ENCODE measurements at places on chromosomes 1 and 21. TPM values are rescaled to one million over a fixed set of nuclear protein-coding genes. Genes with fewer than 3 reads are reported as not detected.

DNA sequence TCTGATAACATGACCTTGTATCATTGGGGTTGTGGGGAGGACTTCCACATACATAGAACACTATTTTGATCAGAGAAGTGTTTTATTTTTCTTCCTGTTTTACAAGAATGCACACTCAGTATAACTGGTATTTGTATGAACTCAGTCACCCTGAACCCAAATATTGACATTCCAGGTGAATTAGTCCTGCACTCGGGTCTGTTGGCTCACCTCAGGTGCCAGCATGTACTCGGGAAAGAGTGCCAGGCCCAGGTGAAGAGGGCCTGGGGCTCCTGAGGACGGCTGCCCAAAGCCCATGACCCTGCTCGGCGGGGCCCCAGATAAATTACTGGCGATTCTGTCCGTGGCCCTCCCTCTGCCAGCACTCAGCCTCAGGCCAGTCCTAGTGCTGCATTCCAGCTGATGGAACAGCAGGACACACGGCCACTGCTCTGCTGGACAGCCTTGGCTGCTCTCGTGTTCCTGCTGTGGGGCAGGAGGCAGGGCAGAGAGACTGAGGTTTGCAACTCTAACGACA lies 75.4 kb upstream of the TMPRSS2 start:
- DNase-seq: peak; percentile 63

GRCh38 chr1:109249654-109250401 lies 489 bp downstream of the CELSR2 start:
- no peak for DNase-seq

DNA sequence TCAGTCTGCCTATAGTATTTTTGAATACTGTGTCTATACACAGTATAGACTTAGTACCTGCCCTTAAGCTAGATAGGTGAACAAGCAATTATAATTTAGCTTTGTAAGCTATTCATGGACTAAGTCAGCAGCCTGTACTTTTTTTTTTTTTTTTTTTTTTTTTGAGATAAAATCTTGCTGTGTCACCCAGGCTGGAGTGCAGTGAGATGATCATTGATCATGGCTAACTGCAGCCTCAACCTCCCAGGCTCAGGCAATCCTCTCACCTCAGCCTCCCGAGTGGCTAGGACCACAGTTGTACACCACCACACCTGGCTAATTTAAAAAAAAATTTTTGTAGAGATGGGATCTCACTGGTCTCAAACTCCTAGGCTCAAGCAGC lies 17.3 kb downstream of the ITSN1 start:
- DNase-seq: no peak

GRCh38 chr1:154405747-154406571 lies 816 bp downstream of the IL6R start:
- DNase-seq: peak; percentile 67

GRCh38 chr1:10561955-10562354 lies 87.2 kb downstream of the PEX14 start:
- DNase-seq: no peak

- DNase-seq: no peak
These were observed 461.1 kb downstream of the PTPRU start for GRCh38 chr1:29697391-29697780.

DNA sequence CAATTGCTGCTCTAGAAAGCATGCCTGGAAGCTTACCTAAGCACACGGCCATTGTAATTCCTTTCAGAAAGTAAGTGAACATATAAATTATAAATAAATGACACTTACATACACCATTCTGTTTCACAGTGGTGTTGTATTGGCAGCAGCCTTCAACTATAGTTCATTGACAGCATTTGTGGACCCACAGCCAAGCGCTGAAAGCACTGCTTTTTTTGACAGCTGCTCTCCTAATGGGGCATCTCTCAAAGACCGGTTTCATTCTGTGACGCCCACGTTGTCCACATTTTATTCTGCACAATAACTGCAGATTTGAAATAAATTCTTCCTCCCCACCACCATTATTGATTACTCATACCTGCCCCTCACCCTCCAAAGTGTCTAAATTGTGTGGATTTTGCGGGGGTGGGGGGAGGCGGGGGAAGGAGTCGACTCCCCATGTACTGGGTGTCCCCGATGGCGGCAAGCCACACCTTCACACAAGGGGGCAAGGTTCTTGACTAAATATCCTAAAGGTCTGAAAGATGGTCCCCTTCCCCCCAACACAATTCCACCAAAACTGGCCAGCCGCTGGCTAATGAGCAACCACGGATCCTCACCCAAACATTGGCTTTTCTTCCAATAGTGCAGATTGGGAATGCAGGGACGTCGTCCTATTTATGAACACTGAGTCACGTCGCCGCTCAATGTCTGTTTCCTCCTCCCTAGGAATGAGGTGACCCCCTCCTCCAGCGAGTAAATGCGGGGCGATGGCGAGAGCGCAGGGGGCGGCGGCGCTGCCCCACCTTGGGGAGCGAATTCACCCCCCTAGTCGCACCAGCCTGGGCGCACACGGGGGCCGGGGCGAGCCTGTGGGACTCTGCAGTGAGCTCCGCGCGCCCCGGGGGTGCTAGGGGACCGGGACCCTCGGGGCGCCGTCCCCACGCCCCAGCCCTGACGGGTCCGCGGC lies 960 bp downstream of the RCAN1 start:
- DNase-seq: no peak

DNA sequence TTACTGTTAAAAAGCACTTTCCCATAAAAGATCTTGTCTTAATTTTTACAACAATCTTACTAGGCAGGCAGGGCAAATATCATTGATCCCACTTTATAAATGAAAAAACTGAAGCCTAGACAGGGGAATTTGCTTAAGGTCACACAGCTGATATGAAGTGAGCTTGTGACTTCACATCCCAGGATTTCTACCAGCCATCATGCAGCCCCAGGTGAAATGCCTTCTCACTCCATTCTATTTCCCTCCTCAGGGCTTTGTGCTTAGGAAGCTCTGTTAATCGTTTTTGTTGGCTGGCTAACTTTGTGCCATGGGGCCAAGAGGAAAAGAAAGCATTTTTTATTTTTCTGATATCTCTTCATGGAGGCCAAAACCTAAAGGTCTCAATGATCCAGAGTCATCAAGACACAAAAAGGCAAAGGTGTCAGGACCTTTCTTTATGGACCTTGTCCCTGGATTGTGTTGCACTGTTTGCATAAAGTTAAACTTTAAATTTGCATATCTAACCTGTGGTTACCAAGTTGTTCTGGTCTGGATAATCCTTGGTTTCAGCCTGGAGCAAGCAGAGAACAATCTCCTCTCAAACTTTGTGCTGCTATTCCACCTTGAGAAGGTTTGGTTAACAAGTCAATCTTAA lies 44.8 kb upstream of the ZNF326 start:
- DNase-seq: no peak

DNA sequence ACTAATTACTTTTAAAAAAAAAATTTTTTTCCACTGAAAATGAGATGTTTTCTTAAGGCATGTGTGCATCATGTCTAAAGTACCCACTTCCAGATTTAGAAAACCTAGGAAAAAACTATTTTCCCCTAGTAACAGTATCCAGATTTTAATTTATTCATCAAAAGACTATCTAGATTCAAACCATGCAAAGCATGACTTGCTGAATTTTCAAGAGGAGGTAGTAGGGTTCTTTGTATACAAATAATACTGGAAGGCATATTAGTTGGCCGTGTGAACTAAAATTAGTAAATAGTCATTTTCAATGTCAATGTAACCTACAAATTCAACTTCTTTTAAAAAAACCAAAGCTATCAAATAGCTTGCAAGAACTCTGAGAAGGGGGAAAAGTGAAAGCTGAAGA lies 189.5 kb downstream of the CLEC20A start:
- DNase-seq: no peak

DNA sequence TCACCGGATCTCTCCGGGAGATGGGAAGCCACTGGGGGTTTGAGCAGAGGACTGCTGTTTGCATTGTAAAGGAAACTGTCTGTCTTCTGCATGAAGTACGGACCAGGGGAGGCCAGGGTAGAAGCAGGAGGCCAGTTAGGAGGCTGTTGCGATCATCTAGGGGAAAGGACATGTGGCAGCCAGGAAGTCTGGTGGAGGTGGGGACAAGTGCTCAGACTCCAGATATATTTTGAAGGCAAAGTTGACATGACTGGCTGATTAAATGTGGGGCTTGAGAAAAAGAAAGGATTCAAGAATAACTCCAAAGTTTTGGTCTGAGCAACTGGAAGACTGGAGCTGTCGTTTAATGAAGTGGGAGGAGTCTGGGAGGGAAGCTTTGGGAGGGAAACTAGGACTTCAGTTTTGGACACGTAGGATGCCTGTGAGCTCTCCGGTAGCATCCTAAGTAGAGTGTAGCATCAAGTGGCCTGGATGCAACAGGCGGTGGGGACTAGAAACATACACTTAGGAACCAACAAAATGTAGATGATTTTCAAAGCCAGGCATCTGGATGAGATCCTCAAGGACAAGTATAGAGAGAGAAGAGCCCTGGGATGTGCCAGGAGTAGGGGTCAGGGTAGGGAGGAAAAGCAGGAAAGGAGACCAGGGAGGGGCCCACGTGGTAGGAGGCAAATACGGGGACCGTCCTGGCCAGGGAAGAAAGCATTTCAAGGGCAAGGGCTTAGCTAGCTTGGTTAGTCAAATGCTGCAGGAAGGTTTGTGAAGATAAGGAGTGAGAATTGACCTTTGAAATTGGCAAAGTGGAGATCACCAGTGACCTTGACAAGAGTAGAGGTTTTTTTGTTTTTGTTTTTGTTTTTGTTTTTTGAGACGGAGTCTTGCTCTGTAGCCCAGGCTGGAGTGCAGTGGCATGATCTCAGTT lies 3.7 kb upstream of the C1orf210 start:
- DNase-seq: no peak

GRCh38 chr1:119779869-119780356 lies 11.2 kb upstream of the HMGCS2 start:
- no peak for DNase-seq

DNA sequence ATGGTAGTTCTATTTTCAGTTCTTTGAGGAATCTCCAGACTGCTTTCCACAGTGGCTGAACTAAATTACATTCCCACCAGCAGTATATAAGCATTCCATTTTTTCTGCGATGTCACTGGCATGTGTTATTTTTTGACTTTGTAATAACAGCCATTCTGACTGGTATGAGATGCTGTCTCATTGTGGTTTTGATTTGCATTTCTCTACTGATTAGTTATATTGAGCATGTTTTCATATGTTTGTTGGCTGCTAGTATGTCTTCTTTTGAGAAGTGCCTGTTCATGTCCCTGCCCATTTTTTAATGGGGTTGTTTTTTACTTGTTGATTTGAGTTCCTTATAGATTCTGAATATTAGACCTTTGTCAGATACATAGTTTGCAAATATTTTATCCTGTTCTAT lies 87.9 kb downstream of the RPS6KC1 start:
- DNase-seq: no peak

DNA sequence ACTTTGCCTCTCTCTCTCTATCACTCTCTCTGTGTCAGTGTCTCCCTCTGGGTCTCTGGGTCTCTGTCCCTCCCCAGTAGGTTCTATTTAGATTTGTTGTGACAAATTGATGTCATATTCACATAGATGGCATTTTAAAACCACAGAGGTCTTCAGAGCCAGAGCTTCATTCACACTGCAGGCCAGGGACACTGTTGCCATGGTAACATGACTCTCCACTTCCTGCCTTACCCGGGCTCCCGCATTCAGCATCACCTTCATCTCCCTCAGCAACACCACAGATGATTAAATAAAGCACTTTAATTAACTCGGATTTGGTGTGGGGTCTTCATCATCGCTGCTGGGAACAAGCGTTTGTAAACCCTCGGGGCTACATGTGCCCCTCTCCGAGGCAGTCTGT lies 132.6 kb downstream of the ETS2 start:
- no peak for DNase-seq

GRCh38 chr1:61687901-61688300 lies 37.0 kb downstream of the TM2D1 start:
- peak; percentile 66 for DNase-seq

DNA sequence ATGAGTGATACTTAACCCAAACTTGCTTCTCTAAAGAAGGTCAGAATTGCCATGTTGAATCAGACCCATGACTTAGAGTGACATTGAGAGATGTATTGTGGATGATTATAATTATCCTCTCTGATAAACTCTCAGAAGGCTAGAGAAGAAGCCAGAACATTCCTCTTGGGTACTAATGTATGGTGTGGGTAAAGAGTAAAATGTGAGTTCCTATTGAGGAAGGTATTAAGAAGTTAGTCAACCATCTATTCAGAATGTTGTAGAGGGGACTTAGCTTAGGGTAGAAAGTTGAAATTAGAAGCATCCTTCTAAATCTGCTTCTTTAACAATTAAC lies 7.3 kb downstream of the GMEB1 start:
- no peak for DNase-seq

DNA sequence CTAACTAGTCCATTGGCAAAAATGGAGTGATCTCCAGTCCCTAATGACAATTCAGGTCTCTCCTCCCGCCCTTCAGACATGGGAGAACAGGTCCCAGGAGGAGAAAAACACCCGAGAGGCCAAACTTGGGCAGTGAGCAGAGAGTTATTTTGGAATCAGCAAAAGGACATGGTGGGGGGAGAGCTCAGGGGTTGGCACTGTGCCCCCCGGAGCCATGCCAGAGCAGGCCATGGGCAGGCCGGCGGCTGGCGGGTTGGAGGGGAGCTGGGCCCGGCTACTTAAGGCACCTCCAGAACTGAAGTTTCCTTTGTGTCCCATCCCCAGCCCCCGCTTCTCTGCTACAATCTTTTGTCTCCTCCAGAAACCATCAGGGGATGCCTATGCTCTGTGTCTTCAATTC lies 7.1 kb downstream of the LGR6 start:
- DNase-seq: no peak

- DNase-seq: no peak
These were observed 11.8 kb downstream of the ZBTB17 start for GRCh38 chr1:15963968-15964648.

GRCh38 chr1:244854865-244855578 lies 9.3 kb downstream of the HNRNPU start:
- DNase-seq: no peak

The IL12RB2 gene
- 1.9 TPM for polyA plus RNA-seq

The KRTAP7-1 gene
- polyA plus RNA-seq: not detected

The TIPRL gene
- 28.0 TPM for polyA plus RNA-seq

The HSD11B1 gene
- 0.29 TPM for polyA plus RNA-seq

The CLCA4 gene
- polyA plus RNA-seq: not detected

The CSTB gene
- 123 TPM for polyA plus RNA-seq

The TSPAN1 gene
- polyA plus RNA-seq: 144 TPM

The KRTAP13-3 gene
- not detected for polyA plus RNA-seq

The HHAT gene
- 2.3 TPM for polyA plus RNA-seq

The RHBG gene
- polyA plus RNA-seq: not detected

The FCRL4 gene
- not detected for polyA plus RNA-seq

The ZYG11A gene
- 0.78 TPM for polyA plus RNA-seq

The GJA8 gene
- not detected for polyA plus RNA-seq

The AKNAD1 gene
- polyA plus RNA-seq: 0.85 TPM

The TMCC2 gene
- 1.4 TPM for polyA plus RNA-seq

The TEKT2 gene
- 0.28 TPM for polyA plus RNA-seq
